Suppressor macrophage (primary cell): ENCODE measurements at places on chromosomes 5 and 9.

DNA sequence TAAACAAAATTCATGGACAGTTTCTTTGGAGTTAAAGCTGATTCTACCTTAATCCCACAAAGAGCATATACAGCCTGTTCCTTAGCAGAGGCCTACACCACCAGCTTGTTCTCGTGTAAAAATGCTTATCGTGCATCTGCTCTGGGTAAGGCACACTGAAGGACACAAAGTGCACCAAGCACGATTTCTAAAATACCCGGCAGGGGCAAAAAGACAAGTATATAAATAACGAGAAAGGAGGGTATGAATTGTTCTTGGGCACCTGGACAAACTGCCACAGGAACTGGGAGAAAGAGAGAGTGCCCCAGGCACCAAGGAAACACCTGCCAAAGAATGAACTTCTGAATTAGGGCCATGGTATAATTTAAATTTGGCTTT is 25.3 kb downstream of the NSUN2 start:
- DNase-seq, result no peak

GRCh38 chr5:74367934-74368333 is 272.6 kb downstream of the ENC1 start:
- DNase-seq, result no peak

DNA sequence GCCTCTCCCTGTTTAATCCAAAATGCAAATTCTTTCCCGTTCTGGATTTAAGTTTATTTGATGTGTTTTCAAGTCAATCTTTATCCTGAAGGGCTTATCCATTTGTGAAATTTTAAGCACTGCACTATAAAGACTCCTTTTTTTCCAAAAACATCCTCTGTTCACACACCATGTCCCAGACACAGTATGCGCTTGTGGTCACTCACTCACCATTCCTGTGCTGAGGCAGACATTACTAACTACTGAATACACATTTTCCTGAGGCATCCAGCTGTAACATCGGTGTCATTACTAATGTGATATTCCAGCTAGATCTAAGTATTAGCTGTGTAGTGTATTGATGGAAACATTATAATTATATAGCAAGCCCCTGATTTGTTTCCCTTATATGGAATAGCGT is 298.4 kb downstream of the KCTD16 start:
- DNase-seq, result no peak

DNA sequence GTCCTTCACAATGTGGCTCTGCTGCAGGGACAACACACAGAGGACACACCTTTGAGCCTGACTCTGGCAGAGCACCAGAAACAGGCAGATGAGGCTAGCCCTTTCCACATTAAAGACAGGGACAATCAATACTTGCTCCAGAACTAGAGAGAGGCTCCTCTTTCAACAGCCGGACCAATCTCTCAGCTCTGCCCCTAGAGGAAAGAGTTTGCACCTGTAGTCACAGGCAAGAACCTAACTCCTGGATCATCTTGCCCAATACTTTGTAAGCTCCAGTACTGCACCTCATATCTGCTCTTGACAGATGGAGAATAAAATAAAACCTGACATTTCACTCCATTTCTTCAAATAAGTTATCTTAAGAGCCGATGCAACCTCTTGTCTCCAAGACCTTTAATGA is 52.1 kb downstream of the EPB41L4A start:
- DNase-seq, result no peak
